ENCODE measurements at places on chromosomes 7 and 10. TPM values are rescaled to one million over a fixed set of nuclear protein-coding genes. Genes with fewer than 3 reads are reported as not detected.

GRCh38 chr7:129588268-129588667, 23.3 kb upstream of the NRF1 start:
- no peak for DNase-seq

SAP25 gene
- total RNA-seq: 126 TPM

DNA sequence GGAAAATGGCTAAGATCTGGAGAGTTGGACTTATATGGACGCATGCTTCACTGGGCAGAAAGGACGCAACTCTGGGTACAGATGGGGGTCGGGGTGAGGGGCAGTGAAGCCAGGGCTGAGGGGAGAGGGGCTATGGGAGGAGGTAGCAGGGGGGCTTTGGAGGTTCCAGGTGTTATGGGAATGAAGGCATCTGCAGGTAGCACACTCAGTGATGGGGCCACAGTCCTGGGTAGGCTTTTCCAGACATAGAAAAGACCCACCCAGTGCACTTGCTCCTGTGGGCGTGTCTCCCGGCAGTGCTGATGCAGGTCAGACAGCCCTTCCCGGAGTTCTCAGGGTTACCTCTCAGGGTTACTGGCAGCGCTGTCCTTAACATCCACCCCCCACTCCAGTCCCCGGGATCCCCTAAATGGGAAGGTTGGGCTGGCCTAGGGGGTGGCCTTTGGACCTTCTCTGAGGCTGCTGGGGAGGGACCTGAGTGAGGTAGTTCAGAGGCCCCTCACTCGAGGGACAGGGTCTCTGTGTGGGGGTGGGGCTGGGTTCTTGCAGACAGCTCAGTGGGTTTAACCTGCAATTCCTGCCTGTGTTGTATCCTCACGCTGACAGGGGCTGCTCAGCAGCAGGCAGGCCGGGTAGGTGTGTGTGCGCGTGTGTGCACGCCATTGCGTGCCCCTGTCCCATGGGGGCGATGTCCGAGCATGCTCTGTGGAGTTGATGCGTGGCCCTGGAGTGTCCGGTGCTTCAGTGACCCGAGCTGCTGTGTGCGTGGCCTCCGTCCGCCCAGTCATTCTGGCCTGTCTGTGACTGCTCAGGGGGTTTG, 6.2 kb downstream of the ZYX start:
- no peak for DNase-seq

GRCh38 chr7:16918288-16918895, 36.6 kb upstream of the AGR3 start:
- peak; percentile 21 for DNase-seq

- DNase-seq: peak; percentile 5
These were observed 47.3 kb upstream of the INSYN2A start for GRCh38 chr10:127243490-127244272.

- DNase-seq: no peak
These were observed 24.4 kb downstream of the KMT2C start for GRCh38 chr7:152411389-152411788.

- no peak for DNase-seq
These were observed 568.5 kb downstream of the CALN1 start for GRCh38 chr7:71843676-71844075.

DNA sequence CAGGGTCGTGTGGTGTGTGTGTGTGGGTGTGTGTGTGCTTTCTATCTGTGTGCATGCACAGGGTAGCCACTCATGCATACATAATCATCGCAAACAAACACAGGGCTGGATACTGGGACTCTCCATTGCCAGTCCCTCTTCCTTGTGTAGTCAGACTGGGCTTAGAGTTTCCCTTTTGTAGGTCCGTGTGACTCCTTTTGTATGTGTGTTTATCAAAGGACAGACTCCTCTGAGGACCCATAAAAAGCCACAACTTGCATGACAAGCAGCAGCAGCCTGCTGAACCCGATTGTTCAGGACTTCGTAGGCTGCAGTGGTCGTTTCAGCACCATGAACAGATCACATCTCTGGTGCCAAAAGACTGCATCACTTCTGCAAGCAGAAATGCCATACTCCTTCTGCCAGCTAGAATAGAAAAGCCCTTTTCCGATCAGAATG, 895 bp downstream of the VSTM2A start:
- DNase-seq: no peak

DNA sequence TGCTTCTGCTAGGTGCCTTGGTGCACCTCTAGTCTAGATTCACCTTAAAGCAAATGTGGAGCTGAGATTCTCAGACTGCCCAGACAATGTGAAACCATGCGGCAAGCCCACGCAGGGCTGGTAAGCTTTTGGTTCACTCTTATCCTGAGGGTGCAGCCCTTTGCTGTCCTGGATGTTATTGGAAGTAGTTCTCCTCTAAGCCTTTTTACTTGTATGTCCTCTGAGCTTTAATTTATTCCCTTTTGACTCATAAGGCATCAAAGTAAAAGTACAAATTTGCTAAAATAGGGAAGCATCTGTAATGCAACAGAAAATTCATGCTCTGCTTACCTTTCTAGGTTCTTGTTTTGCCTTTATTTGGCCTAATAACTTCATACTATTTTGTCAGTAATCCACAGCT, 186.8 kb downstream of the MACC1 start:
- no peak for DNase-seq

- DNase-seq: no peak
These were observed 22.1 kb upstream of the DDIT4 start for GRCh38 chr10:72251635-72252034.

DNA sequence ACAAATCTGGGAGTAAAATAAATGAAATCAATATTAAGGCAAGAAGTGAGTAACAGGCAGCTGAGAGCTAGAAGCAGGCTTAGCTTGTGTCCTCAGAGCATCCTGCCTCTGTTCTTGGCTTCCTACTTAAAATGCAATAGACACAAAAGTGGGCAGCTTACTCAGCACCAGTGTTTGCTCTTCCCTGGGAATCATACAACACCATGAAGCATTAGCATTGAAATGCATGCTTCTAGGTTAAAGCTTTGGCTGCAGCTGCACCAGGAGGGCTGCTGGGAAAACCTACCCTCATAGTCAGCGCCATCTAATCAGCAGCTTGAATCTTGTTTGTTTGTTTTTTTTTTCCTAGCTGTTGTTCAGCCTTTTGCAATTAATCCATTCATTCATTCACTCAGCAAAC, 104.2 kb upstream of the VWC2 start:
- DNase-seq: no peak

DNA sequence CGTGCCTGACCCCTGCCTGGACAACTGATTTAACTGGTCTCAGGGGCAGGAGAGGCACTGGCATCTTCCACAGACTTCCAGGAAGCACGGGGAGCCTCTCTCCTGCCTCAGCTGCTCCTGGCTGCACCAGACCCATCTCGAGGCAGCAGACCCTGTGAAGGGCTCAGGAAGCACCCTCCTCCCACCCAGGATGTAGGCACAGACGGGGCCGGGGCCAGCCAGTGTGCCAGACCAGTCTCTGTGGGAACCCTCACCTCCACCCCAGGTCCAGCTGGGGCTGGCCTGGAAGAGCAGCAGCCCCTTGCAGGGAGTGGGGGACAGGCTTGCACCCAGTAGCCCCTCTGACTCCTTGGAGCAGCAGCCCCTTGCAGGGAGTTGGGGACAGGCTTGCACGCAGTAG, 56.3 kb downstream of the RASGEF1A start:
- DNase-seq: no peak

RNF32 gene
- 1.3 TPM for total RNA-seq

CHN2 gene
- 7.6 TPM for total RNA-seq

FAM24B gene
- total RNA-seq: 12.8 TPM

DNA sequence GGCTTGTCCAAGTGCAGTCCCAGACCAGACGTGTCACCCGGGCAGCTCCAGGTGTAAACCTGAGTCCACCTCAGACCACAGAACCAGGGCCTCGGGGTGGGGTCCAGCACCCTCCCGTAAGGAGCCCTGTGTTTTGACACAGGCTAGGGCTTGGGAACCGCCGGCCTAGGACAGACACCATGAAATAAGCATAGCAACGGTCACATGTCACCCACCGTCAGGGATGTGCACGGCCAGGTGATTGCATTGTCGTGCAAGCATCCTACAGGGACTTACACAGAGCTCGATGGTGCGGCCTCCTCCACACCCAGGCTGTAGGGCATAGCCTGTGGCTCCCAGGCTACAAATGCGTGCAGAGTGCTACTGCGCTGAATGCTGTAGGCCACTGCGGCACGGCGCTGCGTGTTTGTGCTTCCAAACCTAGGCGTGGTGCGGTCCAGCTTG, 10.6 kb downstream of the ZFAND2A start:
- no peak for DNase-seq

RBP4 gene
- not detected for total RNA-seq

DNA sequence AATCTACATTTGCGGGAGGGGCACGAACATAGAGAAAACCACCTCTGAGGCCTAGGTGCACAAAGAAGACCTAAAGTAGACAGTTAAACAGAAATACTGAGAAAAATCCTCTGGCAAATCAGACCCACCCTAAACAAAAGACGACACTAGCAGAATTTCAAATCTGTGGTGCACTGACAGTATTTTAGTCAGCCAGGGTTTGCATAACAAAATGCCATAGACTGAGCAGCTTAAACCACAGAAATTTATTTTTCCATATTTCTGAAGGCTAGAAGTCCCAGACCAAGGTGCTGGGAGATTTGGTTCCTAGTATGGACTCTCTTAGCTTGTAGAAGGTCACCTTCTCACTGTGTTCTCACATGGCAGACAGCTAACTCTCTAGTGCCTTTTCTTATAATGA, 26.3 kb downstream of the IPMK start:
- DNase-seq: no peak

DNA sequence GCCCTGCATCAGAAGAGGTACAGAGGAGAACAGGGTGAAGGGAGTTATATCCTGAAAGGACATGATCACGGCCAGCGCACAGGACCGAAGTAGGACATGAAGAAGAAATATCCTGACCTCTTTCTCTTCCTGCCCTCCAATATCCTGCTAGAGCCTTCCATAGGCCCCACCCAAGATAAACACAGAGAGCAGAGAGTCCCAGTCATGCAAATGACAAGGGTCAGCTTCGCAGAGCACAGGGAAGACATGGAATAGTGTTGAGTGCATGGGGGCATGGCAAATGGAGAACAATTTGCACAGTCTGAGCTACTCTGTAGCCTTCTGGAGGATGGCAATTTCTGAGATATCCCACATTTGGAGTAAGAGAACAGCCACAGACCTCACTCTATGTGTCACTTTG, 371.4 kb downstream of the GRM8 start:
- no peak for DNase-seq

GRCh38 chr7:147904219-147904576, 686.4 kb upstream of the C7orf33 start:
- DNase-seq: no peak

SERPINE1 gene
- total RNA-seq: 0.11 TPM

ITIH5 gene
- not detected for total RNA-seq

DNAH11 gene
- total RNA-seq: not detected

DNA sequence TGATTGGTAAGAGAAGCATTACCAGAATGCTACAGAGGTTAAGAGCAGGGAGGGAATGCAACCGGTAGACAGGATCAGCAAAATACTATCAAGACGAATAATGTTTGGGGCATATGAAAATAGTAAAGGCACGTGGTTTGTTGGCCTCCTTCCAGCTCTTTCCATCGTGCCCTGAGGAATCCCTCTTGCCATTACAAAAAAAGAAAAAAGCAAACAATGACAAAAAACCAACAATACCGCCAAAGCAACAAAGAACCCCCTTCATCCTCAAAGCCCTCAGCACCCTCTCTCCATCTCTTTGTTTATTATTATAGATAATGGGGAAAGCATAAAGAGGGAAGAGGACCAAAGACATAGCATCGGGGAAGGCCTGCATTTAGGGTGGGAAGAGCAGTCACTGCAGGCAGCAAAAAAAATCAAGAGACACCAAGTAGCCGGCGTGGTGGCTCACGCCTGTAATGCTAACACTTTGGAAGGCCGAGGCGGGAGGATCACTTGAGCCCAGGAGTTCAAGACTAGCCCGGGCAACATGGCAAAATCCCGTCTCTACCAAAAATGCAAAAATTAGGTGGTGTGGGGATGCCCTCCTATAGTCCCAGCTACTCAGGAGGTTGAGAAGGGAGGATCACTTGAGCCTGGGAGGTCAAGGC, 78.0 kb downstream of the HIP1 start:
- DNase-seq: no peak

DNA sequence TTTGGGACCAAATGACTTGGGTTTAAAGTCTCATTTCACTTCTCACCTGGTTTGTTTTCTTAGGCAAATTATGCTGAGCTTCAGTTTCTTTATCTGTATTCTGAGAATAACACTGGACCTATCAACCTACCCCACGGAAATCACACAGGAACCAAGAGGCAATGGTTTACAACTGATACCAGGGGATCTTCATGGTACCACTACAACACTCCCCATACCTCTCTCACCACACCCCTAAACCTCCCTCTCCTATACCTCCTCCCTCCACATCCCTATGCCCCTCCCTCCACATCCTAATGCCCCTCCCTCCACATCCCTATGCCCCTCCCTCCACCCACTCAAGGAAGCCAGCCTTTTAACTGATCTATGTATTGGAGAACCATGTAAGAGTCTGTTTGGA, 9.9 kb downstream of the FAM204A start:
- no peak for DNase-seq

VWC2 gene
- not detected for total RNA-seq

ZNRF2 gene
- 37.3 TPM for total RNA-seq

DNA sequence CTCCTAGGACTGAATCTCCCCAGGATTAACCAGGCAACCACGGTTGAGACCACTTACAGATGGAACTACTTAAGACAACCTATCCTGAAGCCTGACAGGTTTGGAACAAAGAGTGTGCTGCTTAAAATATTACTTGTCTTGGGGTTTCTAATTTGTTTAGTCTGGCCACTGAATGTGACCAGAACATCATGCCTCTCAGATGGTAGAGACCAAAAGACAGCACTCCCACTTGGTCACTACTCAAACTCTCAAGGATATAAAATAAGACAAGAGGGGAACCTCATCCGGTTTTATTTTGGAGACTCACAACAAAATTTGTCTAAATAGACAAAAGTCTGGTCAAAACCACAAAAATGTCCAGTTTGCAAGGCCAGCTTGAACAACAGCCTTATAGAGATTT, 15.3 kb downstream of the MRPL32 start:
- DNase-seq: no peak

DNA sequence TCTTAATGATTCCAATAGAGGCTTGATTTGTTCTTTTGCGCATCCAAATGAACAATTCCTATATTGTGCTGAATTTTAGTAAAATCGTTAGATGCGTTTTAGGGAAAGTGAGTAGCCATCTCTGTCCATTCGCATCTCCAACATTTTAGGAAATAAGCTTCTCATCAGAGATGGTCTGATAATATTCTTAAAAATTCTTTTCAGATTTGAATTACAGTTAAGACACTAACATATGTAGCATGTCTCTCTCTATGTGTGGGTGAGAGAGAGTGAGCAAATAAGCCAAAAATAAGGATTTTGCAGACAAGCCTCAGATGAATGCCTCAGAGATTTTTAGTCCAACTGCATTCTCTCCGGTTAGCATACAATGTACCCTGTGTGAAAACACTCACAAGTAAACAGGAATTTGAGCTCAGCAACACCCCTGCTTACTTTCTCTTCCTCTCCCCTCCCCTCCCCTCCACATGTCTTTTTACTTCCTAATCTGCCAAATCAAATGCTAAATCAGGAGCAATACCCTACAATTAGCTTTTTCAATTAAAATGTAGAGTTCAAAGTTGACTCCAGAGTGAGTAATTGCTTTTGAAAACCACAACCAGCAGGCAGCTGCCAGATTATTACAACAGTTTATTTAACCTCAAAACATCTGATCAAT, 354.4 kb downstream of the CRPPA start:
- DNase-seq: no peak

- no peak for DNase-seq
These were observed 116.5 kb downstream of the ATXN7L1 start for GRCh38 chr7:105759670-105760550.

BNIP3 gene
- total RNA-seq: 31.7 TPM
